ENCODE measurements at places on chromosomes 1 and 21.

DNA sequence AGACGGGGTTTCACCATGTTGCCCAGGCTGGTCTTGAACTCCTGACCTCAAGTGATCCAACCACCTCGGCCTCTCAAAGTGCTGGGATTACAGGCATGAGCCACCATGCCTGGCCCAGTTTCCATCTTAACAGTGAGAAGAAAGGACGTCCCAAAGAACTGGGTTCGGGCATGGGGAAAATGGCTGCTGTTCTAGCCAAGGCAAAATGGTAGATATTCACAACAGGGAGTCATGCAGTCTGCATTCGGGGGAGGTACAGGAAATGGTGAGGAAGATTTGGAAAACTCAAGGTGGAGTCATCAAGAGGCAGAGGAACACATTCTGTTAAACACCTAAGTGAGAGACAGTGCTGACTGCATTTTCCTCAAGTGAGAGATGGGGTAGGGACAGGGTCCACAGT lies 4.1 kb upstream of the ATP2B4 start:
- DNase-seq: no peak

GRCh38 chr1:159068886-159069285 lies 7.7 kb downstream of the AIM2 start:
- DNase-seq: no peak

DNA sequence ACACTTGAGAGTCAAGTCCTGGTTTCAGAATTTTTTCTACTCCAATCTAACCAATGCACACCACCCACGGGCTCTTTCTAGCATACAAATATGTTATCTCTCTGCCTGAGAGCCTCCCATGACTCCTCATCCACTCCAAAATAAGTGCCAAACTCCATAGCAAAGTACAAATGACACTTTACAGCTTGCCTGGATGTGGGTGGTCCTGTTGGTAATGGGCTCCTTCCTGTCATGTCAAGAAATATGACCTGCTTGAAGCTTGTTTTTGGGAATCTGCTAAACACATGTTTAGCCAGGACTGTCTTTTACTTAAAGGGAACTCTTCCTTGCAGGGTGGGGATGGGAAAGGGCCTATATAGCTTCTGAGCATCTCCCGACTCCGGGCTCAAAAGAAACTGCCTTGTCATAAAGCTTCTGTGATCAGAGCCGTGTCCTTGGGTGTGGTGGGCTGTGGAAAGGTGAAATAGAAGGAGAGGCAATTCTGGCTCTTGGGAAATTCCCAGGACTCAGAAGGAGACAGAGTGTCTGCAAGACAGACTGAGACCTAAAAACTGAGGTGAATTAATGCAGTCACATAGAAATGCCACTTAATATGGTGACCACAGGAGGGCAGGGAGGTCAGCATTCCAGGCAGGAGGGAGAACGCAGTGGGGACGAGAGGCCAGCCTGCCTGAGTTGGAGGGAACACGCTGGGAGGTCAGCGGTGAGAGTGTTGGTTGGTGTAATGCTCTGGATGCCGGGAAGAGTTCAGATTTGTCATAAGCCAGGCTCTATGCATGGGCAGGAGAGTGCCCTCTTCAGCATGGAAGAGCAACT lies 6.1 kb upstream of the IGFN1 start:
- DNase-seq: peak; percentile 57

GRCh38 chr1:153608089-153608682 lies 4.8 kb downstream of the S100A16 start:
- no peak for DNase-seq

DNA sequence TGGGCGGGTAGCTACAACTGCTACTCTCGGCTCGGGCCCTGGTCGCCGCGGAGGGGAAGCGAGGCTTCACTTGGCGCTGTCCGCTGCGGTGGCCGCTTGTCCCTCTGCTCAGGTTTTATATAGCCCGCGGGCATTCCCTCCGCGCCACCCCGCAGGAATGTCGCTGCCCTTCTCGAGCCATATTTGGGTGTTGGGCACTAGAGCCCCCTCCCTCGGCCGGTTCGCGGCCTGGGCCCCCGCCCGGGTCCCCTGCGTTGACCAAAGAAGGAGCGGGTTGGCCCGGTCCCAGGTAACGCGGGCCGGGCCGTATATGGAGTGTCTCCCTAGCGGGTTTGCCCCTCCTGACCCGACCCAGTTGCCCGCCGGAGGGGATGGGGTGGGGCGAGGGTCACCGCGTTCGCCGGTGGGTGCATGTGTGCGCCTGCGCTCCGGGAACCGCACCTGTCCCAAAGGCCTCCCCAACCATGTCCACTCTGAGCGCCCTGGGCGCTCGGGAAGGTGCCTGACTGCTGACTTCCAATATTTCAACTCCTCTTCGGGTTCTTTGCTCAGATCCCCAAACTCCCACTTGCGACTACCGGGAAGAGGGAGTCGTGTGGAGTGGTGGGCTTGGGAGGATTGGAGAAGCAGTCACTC lies at the start of gene ACTA1:
ACTA1 (minus strand) TSS at position 90 of the 636 bp plus-strand sequence. CDS start 979 bp downstream, outside the sequence.
- no peak for DNase-seq

DNA sequence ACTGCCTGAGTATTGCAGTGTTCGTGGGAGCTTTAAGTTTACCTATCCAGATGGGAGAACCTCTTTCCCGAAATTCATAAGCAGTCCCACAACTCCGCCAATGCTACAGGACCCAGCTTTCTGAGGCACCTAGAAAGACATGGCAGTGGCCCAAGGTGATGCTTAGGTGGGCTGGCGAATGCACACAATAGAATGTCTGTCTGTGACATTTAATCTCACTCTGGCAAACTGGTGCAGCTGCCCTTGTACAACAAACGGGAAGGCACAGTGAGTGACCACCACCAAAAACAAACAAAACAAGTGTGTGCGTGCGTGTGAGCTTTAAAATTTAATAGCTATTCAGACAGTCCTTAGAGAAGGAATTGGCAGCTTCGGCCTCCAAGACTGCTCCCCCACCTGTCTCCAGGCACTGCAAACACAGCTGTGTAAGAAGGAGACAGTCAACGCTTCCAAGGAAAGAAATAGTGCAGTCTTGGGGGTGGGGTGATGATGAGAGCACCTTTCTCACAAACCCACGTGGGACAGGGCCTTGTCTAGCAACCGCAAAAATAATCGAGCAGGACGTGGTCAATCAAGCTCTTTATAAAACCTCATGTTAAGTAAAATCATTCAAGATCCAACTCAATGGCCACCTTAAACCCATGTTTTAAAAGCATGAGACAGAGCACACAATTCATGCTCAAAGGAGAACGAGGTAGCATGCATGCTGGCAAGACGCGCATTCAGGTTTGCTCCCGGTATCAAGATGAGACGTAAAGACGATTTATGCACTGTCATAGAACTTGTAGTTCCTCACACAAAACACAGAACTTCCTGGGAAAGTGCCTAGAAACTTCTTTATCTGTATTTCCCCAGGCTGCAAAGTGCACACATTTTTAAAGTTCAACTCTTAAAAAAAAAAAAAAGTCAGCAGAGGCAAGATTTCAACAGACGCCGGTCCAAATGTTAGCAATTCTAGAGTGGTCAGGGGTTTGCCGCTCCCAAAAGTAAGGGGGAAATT lies 84.1 kb downstream of the TM2D1 start:
- DNase-seq: no peak

DNA sequence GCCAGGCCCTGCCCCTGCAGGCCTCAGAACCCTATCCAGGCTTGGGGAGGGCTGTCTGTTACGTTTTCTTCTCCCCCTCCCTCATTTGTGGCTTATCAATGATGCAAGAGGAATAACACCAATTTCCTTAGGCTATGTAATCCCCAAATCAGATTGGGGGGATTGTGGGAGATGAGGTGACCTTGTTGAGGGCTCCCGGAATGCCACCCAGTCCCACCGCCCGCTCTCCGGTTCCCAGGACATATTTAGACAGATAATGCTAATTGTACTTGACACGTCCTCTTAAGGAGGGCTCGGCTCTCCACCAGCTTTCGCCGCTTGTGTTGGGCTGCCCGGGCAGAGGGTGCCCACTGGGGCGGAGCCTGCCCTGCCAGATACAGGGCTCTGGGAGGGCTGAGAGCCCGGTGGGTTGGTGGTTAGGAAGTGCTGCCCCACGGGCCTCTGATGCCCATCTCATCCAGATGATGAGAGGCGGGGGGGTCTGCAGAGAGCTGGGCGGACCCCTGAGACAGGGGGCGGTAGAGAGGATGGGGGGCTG lies 90.0 kb downstream of the CASZ1 start:
- DNase-seq: no peak

GRCh38 chr1:36536727-36537126 lies 54.0 kb upstream of the CSF3R start:
- DNase-seq: no peak

- no peak for DNase-seq
These were observed 2.3 kb downstream of the NENF start for GRCh38 chr1:212434992-212435391.

DNA sequence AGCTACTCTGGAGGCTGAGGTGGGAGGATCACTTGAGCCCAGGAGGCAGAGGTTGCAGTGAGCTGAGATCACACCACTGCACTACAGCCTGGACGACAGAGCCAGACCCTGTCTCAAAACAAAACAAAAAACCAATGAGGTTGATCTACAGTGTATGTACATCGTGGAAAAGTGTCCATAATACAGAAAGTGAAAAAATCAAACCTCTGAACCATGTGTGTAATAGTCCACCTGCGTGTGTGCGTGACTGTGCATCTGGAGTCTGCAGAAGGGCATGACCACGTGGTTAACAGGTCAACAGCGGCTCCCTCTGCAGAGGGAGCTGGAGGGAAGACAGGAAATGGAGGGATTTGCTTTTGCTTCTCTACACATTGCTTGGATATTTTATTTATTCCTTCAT lies 32.4 kb upstream of the ENO1 start:
- no peak for DNase-seq

DNA sequence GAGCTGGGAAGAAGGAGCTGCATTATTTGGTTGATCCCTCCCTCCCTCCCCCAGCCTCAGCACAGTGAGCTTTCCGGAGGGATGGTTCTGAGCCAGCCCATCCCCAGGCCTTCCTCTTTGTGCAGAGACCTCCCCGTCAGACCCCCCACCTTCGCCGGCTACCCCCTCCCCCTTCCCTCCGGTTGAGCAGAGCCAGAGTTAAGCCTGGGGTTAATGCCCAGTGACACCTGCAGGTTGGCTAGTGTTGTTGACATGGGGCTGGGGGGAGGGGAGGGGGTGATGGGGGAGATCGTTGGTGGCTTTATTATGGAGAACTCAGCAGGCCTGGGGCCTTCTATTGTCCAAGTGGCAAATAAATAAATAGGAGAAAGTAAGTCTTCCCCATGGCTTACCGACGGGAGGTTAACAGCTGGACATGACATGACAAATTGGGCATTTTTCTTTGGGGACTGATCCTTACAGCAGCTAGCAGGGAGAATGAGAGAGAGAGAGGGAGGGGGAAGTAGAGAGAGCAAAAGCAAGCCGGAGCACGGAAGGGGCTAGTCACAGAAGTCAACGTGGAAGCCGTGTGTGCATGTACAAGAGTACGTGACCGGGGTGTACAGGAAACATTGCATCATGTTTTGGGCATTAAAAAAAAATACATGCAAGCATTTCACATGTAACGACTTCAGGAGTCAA lies 131.1 kb downstream of the TMEM53 start:
- no peak for DNase-seq

GRCh38 chr21:42381347-42381984 lies 14.4 kb downstream of the TMPRSS3 start:
- no peak for DNase-seq

GRCh38 chr21:14767192-14767852 lies 221.2 kb upstream of the SAMSN1 start:
- DNase-seq: no peak

DNA sequence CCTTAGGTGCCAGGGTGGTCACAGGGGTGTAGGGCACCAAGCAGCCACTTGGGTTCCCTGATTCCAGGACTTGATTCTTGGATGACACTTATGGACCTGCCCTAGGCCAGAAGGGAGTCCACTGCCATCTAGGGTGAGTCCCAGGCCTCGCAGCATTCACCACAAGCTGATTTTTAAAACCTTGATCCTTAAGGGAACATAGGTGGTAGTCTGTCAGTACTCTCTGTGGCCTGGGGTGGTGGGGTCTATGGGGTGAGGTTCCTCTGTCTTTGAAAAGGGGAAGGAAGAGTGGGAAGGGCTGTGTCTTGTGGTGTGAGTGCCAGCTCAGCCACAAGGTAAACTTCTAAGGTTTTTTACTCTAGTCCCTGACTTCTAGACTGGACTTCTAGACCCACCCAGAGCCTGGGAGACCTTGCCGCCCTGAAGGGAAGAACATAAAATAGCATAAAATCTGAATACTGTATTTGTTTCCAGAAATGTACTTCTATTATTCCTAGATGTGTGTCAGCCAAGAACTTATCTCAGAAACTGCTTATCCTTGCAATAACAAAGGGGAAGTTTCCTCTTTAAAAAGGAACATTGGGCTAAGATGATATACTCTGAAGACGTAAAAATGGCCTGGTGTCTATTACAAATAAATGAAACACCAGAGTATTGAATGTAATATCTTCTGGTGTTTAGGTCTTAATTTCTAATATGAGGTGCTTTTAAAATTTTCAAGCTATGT lies 757.3 kb downstream of the LTN1 start:
- DNase-seq: no peak

GRCh38 chr1:237932816-237933215 lies 42.1 kb upstream of the ZP4 start:
- no peak for DNase-seq

GRCh38 chr21:33024201-33025103 lies 1.3 kb upstream of the OLIG2 start:
- no peak for DNase-seq

- DNase-seq: no peak
These were observed 441.4 kb downstream of the RPS6KC1 start for GRCh38 chr1:213492161-213493041.

DNA sequence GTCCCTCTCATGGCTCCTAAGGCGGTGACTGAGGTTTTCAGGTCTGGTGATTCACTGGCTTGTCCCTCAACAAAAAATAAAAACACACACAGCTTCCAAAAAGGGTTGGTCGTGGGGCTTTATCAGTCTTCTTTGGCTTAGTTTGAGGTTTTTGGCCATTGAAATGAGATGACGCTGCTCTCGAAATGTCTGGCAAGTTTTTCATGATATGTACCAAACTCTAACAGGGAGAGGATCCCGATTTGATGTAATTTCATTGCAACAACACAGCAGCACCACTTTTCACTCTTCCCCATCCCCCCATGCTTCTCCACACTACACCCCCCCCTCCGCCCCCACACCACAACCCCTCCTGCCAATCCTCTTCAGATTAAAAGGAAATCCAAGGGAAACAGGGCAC lies 187.1 kb upstream of the NFIA start:
- no peak for DNase-seq

DNA sequence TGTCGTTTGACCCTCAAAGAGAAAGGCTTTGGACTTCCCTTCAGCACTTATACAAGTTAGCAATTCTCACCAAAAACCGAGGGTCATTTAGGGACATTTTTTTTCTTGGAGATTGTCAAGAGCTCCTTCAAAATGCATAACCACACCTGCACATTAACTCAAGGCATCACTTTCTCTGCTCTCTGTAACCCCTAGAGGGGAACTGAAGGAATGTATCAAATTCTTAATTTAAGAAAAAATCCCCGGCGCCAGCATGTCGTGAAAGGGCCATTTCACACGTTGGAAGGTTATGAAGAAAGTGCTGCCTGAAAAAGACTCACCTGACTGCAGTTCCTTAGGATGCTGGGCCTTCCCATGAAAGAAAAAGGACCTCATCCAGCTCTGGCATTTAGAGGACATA lies 131.6 kb upstream of the ZC3H12A start:
- no peak for DNase-seq

- DNase-seq: no peak
These were observed 52.1 kb downstream of the WDR3 start for GRCh38 chr1:117981455-117982192.

GRCh38 chr1:203361945-203362719 lies 11.2 kb upstream of the FMOD start:
- DNase-seq: no peak

- DNase-seq: no peak
These were observed 14.5 kb upstream of the SERTAD4 start for GRCh38 chr1:210218047-210218446.

GRCh38 chr21:45848805-45849204 lies 132.8 kb upstream of the COL6A1 start:
- no peak for DNase-seq
